ENCODE measurements at places on chromosomes 1 and 21. TPM values are rescaled to one million over a fixed set of nuclear protein-coding genes. Genes with fewer than 3 reads are reported as not detected.

SPRR2B gene
- not detected for total RNA-seq

CYP4B1 gene
- not detected for total RNA-seq

SHISAL2A gene
- total RNA-seq, result not detected

KCNJ10 gene
- not detected for total RNA-seq

ANKRD65 gene
- total RNA-seq, result 0.24 TPM

MIA3 gene
- total RNA-seq, result 83.6 TPM

RGS8 gene
- not detected for total RNA-seq

NBL1 gene
- total RNA-seq, result 561 TPM

PCAT6 gene
- 3.8 TPM for total RNA-seq

PGLYRP4 gene
- total RNA-seq, result not detected

SPATA17 gene
- 0.21 TPM for total RNA-seq

LRRC53 gene
- not detected for total RNA-seq

OXCT2 gene
- total RNA-seq, result not detected

SH3BGR gene
- total RNA-seq, result 2.0 TPM

SLFNL1 gene
- total RNA-seq, result 0.29 TPM

RHOU gene
- 2.3 TPM for total RNA-seq

CSDE1 gene
- 499 TPM for total RNA-seq

SLC16A4 gene
- 26.3 TPM for total RNA-seq

WNT2B gene
- 2.3 TPM for total RNA-seq

A3GALT2 gene
- 0.35 TPM for total RNA-seq

SYPL2 gene
- total RNA-seq, result 1.1 TPM

GNAT2 gene
- not detected for total RNA-seq

PFKL gene
- 138 TPM for total RNA-seq

RGS1 gene
- total RNA-seq, result not detected

PTAFR gene
- total RNA-seq, result 0.08 TPM
